Naive thymus-derived CD4-positive, alpha-beta T cell (primary cell): ENCODE measurements at places on chromosomes 11 and 22. TPM values are rescaled to one million over a fixed set of nuclear protein-coding genes. Genes with fewer than 3 reads are reported as not detected.

- H3K36me3 ChIP-seq = no peaks in the 10 kb centered on the region
- no peak overlapping the region for H3K4me3 ChIP-seq
- H3K27me3 ChIP-seq = no peaks in the 10 kb centered on the region
- no peak overlapping the region for H3K27ac ChIP-seq
Observed at GRCh38 chr11:15726893-15727519, 612.3 kb downstream of the INSC start.

DNA sequence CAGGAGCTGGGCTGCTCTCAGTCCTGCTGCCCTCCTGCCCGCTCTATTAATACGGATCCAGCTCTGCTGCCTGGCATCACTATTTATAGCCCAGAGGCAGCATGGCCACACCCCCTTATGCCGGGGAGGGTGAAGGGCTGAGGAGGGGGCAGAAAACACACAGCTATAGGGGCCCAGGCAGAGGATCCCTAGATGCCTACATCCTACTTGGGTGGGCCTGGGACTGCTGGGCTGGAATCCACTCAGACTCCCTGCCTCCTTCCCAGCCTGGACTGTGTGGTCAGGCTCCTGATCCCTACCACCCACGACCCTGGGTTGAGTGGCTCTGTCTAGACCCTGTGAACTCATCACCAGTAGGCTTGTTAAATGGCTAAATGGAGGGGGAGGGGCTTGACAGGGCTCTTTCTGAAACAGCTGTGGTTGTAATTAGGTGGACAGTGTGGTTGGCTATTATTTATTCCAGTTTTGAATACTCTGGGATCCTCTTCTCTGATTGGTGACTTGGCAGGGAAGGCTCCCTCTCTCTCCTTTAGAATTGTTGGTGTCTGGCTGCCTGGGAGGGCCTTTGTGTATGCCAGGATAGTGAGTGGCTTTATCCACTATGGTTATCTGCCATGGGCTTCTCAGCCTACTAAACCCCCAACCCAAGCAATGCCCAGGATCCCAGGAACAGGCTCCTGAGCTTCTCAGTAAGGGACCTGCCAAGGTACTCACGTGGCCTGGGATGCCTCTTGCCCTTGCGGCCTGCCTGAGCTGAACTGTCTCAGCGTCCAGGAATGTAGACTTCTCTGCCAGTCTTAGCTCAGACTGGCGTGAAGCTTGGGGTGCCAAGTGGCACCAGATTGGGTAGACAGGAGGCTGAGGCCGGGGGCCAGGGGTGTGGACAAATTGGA, 15.2 kb downstream of the PHLDB1 start:
- no peak overlapping the region for H3K4me3 ChIP-seq
- H3K27me3 ChIP-seq = no peaks in the 10 kb centered on the region
- H3K27ac ChIP-seq = no peak overlapping the region
- H3K4me1 ChIP-seq = no peaks in the 10 kb centered on the region

Gene SNX32
- 1.1 TPM for total RNA-seq

Gene DCHS1
- 12.5 TPM for total RNA-seq
